Activated naive CD8-positive, alpha-beta T cell treated with anti-CD3 and anti-CD28 coated beads for 36 hours (primary cell): ENCODE measurements at places on chromosomes 13 and 19. TPM values are rescaled to one million over a fixed set of nuclear protein-coding genes. Genes with fewer than 3 reads are reported as not detected.
A peak's percentile ranks its signal among the peaks of the same experiment; 100 is the strongest.

- peak; percentile 69 for DNase-seq
Observed at GRCh38 chr19:3108775-3109174, 14.6 kb downstream of the GNA11 start.

GRCh38 chr13:30877335-30877734 lies 28.7 kb upstream of the MEDAG start:
- DNase-seq = no peak

DNA sequence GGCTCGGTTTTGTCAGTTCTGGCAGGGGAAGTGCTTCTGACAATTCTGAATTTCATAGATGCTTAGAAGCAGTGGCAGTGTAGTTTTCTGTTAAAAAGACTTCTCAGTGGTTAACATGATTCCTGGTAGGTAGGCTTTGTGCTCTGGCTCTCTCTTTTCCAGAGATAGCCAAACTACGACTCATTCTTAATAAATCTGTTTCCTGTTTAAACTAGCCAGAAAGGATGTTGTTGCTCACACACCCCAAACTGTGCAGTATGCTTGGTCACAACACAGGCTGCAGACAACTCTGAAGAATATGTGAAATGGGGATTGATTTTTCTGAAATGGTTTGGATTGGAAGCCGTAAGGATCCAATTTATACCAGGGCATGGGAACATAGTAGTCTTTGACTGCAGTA lies 711.5 kb downstream of the PCDH17 start:
- no peak for DNase-seq

Gene THSD1
- 0.26 TPM for total RNA-seq

Gene ZNF541
- total RNA-seq = 0.22 TPM
